ENCODE measurements at places on chromosomes 13 and 19. TPM values are rescaled to one million over a fixed set of nuclear protein-coding genes. Genes with fewer than 3 reads are reported as not detected.

DNA sequence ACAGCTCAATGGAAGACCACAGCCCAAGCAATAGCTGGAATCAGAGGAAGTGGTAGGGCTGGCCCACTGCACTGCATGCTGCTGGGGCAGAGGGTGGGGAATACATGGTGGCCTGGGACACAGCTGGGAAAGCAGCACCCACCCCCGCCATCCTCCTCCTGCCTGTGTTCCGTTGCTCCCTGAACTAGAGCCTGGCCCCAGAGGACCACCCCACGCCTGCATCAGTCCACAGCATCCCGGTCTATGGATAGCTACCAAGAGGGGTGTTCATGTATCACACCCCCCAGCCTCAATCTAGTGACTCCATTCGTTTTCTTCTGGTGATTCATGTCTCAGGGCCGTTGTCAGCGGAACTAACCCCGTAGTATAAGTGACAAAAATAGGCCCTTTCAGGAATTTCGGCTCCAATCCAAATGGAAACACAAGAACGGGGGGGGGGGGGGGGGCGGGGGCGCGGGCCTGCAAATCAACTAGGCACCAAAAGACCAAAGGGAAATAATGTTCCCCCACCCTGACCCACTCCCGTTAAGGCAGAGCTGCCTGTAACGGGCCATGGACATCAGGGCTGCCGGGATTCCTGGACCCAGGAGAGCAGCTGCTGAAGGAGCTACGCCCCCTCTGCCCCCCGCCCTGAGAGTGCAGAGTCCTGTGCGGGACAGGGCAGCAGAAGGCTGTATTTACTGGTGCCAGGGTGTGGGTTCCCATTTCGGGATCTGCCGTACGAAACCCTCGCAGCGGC is 18.9 kb upstream of the EPHX3 start:
- H3K4me3 ChIP-seq = no peak overlapping the region
- H3K4me1 ChIP-seq = peaks cover 19% of the 10 kb centered on the region
- DNase-seq = no peak
- no peaks in the 10 kb centered on the region for H3K27me3 ChIP-seq
- peaks cover 14% of the 10 kb centered on the region for H3K36me3 ChIP-seq

GRCh38 chr19:42184401-42184861 is 33.0 kb downstream of the DEDD2 start:
- H3K27me3 ChIP-seq = peaks cover 4% of the 10 kb centered on the region
- H3K27ac ChIP-seq = no peak overlapping the region
- H3K4me1 ChIP-seq = peaks cover 4% of the 10 kb centered on the region
- DNase-seq = peak; percentile 79
- no peaks in the 10 kb centered on the region for H3K36me3 ChIP-seq

- no peak overlapping the region for H3K4me3 ChIP-seq
- no peaks in the 10 kb centered on the region for H3K4me1 ChIP-seq
- no peak overlapping the region for H3K27ac ChIP-seq
- no peak for DNase-seq
Observed at GRCh38 chr13:77832339-77833100, 86.1 kb downstream of the EDNRB start.

DNA sequence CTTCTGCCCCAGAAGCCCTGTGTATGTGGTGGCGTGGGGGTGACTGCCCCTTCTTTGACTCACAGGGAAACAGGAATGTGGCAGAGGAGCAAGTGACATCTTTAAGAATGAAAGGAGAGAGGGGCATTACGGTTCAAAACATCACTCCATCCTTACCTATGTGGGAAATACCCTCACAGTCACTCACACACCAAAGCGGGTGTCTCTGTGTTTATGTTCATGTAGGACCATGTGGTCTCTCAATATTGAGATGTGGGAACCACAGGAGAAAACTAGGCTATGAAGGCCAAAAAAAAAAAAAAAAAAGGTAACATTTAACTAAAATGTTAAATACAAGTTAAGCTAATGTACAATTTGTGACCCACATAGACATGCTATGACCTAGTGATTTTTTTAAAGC is 153.6 kb upstream of the GPR12 start:
- no peaks in the 10 kb centered on the region for H3K27me3 ChIP-seq
- H3K4me3 ChIP-seq = no peak overlapping the region
- H3K27ac ChIP-seq = no peak overlapping the region
- no peaks in the 10 kb centered on the region for H3K36me3 ChIP-seq

DNA sequence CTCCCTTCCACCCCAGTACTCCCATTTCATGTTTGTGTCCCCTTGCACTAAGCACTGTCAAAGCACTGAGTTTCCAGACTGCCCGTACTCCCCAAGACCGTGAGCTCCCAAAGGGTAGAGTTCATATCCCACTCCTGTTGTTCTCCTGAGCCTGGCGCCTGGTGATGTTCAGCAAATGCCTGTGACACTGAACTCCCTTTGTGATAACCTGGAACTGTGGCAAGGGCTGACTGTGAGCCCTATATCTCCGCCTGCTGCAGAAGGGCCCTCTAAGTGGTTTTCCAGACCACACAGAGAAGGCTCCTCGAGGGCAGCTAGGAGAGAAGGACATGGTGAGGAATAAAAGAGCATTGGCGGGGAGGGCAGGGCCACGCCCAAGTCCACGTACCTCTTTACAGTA is 67.5 kb downstream of the ATP7B start:
- no peak overlapping the region for H3K27ac ChIP-seq
- no peak overlapping the region for H3K4me3 ChIP-seq
- DNase-seq = no peak

- no peaks in the 10 kb centered on the region for H3K4me1 ChIP-seq
- no peak for DNase-seq
- H3K27ac ChIP-seq = no peak overlapping the region
- no peak overlapping the region for H3K4me3 ChIP-seq
- H3K36me3 ChIP-seq = no peaks in the 10 kb centered on the region
Observed at GRCh38 chr13:110450941-110451730, 110.4 kb downstream of the RAB20 start.

GRCh38 chr13:45105895-45106294 is 14.4 kb upstream of the GTF2F2 start:
- no peak overlapping the region for H3K27ac ChIP-seq
- H3K4me1 ChIP-seq = no peaks in the 10 kb centered on the region
- H3K4me3 ChIP-seq = no peak overlapping the region
- no peaks in the 10 kb centered on the region for H3K27me3 ChIP-seq
- DNase-seq = no peak

GRCh38 chr13:41053384-41053826 is 7.9 kb upstream of the WBP4 start:
- no peaks in the 10 kb centered on the region for H3K27me3 ChIP-seq
- H3K4me1 ChIP-seq = peaks cover 22% of the 10 kb centered on the region
- no peak overlapping the region for H3K4me3 ChIP-seq
- no peaks in the 10 kb centered on the region for H3K36me3 ChIP-seq

- H3K36me3 ChIP-seq = peaks cover 47% of the 10 kb centered on the region
- DNase-seq = no peak
- no peak overlapping the region for H3K27ac ChIP-seq
- H3K27me3 ChIP-seq = no peaks in the 10 kb centered on the region
- H3K4me3 ChIP-seq = no peak overlapping the region
Observed at GRCh38 chr19:18852648-18853047, 20.9 kb downstream of the UPF1 start.

- H3K4me1 ChIP-seq = no peaks in the 10 kb centered on the region
- H3K4me3 ChIP-seq = no peak overlapping the region
- H3K36me3 ChIP-seq = no peaks in the 10 kb centered on the region
- peak; percentile 42 for DNase-seq
Observed at GRCh38 chr19:6802336-6803035, 30.0 kb downstream of the VAV1 start.

DNA sequence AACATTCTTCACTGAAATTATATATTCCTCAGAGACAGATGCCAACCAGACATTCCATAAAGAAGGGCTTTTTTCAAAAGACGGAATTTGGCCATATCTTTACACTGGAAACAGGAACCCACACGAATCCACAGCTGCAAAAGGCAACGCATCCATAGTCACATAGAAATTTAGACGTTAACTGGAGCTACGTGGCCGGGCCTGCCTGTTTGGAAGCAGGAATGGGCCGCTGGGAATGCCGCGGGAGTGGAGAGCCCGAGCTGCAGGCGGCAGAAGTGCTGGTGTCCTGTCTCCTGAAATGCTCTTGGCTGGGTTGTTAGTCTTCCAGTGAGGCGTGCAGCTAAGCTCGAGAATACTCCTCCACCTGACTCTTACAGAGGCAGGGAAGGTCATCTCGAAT is 122.2 kb downstream of the KL start:
- no peak for DNase-seq
- no peak overlapping the region for H3K27ac ChIP-seq
- H3K4me3 ChIP-seq = no peak overlapping the region
- no peaks in the 10 kb centered on the region for H3K4me1 ChIP-seq
- no peaks in the 10 kb centered on the region for H3K27me3 ChIP-seq
- no peaks in the 10 kb centered on the region for H3K36me3 ChIP-seq

DNA sequence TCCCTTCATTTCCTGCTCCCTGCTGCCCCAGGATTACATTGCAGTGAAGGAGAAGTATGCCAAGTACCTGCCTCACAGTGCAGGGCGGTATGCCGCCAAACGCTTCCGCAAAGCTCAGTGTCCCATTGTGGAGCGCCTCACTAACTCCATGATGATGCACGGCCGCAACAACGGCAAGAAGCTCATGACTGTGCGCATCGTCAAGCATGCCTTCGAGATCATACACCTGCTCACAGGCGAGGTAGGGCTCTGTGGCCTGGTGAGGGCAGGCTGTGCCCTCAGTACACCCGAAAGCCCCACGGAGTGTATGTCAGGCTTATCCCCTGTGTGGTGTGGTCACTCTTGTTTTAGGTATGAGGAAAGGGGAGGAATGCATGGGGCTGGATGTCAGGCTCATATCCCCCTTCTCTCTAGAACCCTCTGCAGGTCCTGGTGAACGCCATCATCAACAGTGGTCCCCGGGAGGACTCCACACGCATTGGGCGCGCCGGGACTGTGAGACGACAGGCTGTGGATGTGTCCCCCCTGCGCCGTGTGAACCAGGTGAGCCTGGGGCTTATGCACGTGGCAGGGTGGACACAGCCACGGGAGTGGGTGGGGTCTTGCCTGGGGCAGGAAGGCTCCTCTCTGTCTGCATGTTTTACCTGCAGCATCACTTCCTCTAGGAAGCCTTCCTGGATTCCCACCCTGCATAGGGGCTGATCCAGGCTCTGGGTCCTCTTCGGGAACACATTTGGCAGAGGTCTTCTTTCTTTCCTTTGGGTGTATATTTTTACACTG is 2.3 kb upstream of the RNF225 start:
- DNase-seq = no peak
- peaks cover under 1% of the 10 kb centered on the region for H3K4me1 ChIP-seq
- H3K4me3 ChIP-seq = no peak overlapping the region
- H3K27ac ChIP-seq = no peak overlapping the region
- H3K27me3 ChIP-seq = peaks cover 23% of the 10 kb centered on the region
- H3K36me3 ChIP-seq = peaks cover 17% of the 10 kb centered on the region

DNA sequence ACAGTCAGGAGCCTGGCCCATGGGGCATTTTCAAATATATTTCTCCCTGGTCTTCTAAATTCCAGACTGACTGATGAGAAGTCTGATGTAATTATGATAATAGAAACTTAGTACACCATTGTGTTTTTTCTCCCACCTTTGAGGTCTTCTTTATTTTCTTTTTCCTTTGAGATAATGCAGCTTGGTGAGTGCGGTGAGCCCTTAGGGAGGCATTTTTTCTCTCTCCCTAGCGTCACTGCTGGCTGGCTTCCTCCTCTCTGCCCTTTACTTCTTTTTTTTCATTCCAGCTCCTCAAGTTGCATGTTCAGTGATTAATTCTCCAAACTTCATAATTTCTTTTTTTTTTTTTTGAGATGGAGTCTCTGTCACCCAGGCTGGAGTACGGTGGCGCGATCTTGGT is 12.8 kb upstream of the CDC42EP5 start:
- H3K4me1 ChIP-seq = no peaks in the 10 kb centered on the region
- DNase-seq = no peak
- H3K36me3 ChIP-seq = no peaks in the 10 kb centered on the region
- H3K4me3 ChIP-seq = no peak overlapping the region
- no peaks in the 10 kb centered on the region for H3K27me3 ChIP-seq

DNA sequence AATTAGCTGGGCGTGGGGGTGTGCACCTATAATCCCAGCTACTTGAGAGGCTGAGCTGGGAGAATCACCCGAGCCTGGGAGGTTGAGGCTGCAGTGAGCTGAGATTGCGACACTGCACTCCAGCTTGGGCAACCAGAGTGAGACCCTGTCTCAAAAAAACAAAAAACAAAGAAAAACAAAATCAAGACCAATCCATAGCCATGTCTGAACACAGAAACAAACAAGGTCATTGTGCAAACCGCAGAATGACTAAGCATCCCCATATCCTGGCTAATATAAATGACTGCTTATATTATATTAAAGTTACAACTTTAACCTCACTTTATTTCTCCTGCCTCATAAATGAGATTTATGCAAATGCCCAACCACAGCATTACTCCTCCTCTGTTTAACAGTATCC is 2.3 kb upstream of the LYPD3 start:
- H3K27ac ChIP-seq = no peak overlapping the region
- H3K27me3 ChIP-seq = no peaks in the 10 kb centered on the region
- peaks cover 4% of the 10 kb centered on the region for H3K4me1 ChIP-seq
- DNase-seq = no peak
- H3K4me3 ChIP-seq = no peak overlapping the region
- H3K36me3 ChIP-seq = no peaks in the 10 kb centered on the region

DNA sequence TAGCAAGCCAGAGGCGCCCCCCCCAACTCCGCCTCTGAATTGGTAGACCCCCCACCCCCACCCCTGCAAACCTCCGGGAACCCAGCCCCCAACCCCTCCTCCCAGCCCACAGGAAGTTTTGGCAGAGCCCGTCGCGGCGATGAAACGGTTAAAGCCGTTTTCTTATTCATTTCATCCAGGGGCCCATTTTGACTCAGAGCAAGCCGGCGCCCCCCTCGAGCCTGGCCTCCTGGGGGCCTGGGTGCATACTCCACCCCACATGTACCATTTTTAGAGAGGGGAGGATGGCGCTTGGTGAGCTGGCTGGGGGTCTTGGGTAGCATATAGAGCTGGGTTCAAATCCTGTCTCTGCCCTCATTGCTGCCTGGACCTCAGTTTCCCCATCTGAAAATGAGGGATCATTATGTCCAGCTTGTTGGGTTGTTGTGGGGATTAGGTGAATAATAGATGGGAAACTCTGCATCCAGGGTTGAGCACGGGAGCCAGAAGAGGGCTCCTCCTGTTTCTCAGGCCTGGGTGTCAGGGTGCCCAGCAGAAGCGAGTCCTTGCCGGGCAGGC is 7.9 kb upstream of the JUNB start:
- peak overlapping the region; percentile 100 for H3K27ac ChIP-seq
- peak overlapping the region; percentile 42 for H3K4me3 ChIP-seq
- no peaks in the 10 kb centered on the region for H3K36me3 ChIP-seq
- no peaks in the 10 kb centered on the region for H3K27me3 ChIP-seq
- peaks cover 32% of the 10 kb centered on the region for H3K4me1 ChIP-seq

Gene PEAK3
- total RNA-seq = 0.29 TPM

Gene GAPDHS
- not detected for total RNA-seq

Gene DENND1C
- total RNA-seq = 2.9 TPM

Gene COX6B1
- 761 TPM for total RNA-seq

Gene UPF3A
- 22.1 TPM for total RNA-seq

Gene CGB2
- total RNA-seq = not detected

Gene RUBCNL
- total RNA-seq = 29.1 TPM

Gene C2CD4C
- 0.96 TPM for total RNA-seq

Gene SWSAP1
- 3.0 TPM for total RNA-seq

Gene PRR36
- 0.37 TPM for total RNA-seq
